A172 (cell line): ENCODE measurements at places on chromosomes 11 and 22. TPM values are rescaled to one million over a fixed set of nuclear protein-coding genes. Genes with fewer than 3 reads are reported as not detected.

GRCh38 chr11:112382561-112382960 lies 121.9 kb upstream of the PLET1 start:
- no peak for DNase-seq

GRCh38 chr11:125939081-125939521 lies 6.7 kb upstream of the VSIG10L2 start:
- DNase-seq: no peak

GRCh38 chr11:132312701-132313111 lies 942.3 kb downstream of the NTM start:
- no peak for DNase-seq

DNA sequence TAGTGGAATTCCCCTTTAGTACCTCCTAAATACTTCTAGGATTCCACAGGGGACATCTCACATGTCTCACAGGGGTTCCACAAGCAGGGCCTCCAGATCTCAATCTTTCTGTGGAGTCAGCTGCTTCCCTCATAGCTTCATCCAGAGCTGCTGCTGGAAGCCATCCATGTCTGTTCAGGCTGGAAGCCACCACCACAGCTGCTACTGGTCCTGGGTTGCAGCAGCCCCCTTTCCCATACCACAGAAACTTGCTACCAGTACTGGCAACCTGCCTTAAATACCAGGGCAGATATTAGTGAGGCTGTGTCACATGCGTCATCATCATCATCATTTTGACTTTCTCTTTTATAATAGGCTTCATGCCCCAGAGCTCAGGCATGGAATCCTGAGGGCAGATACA lies 242.7 kb upstream of the NCAM1 start:
- DNase-seq: no peak

- DNase-seq: no peak
These were observed 1.3 kb downstream of the ACR start for GRCh38 chr22:50739279-50739691.

- no peak for DNase-seq
These were observed 7.1 kb downstream of the RBX1 start for GRCh38 chr22:40958299-40958698.

DNA sequence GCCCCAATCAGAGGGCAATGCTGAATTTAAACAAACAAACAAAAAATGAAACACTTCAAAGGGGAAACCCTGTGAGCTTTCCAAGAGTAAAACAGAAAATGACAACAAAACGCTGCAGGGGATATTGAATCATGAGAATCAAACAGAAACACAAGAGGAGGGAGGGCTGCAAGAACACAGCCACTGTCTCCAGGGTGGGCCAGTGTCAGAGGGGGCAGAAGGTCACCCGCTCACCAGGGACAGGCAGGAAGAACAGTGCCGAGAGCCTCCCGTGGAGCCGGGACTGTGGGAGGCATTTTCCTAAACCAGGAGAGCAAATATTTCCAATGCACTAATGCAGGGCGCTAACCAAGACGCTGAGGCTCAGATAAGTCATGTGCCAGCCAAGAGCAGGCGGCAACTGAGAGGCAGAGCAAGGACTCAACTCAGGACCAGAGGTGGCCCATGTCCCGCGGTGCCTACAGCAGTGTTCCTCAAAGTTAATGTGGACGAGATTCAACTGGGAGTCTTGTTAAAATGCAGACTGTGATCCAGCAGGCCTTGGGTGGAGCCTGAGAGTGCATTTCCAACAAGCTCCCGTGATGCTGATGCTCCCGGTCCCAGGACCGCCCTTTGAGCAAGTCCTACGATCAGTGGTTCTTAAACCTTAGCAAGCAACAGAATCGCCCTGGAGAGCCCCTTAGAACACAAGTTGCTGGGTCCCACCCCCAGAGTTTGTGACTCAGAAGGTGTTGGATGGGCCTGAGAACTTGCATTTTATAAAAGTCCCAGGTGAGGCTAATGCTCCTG lies 197.2 kb downstream of the TENM4 start:
- no peak for DNase-seq

DNA sequence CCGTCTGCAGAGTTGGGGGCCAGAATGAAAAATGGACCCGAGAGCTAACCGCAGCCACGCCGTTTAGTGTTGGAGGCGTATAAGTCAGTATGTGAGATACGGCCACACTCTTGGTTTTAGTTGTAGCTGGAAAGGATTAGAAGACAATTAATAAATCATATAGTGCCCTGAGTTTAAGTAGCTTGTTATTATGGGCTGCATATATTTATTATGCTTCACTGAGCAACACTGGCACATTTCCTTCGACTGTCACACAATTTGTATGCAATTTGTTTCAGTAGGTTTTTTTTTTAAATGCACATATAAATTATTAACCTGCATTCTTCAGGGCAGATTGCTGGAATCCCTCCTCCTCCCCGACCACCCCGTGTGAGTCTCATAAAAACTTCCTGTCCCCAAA lies 56.9 kb downstream of the PKNOX2 start:
- DNase-seq: no peak

GRCh38 chr11:87374038-87374807 lies 336.5 kb downstream of the TMEM135 start:
- no peak for DNase-seq

- peak; percentile 6 for DNase-seq
These were observed 60.4 kb downstream of the SFI1 start for GRCh38 chr22:31556627-31557203.

- DNase-seq: no peak
These were observed at the start of gene CD248 for GRCh38 chr11:66316849-66317251. TSS of gene CD248 (minus strand) at chr11:66317044. CDS start at chr11:66317027, 17 bp downstream.

DNA sequence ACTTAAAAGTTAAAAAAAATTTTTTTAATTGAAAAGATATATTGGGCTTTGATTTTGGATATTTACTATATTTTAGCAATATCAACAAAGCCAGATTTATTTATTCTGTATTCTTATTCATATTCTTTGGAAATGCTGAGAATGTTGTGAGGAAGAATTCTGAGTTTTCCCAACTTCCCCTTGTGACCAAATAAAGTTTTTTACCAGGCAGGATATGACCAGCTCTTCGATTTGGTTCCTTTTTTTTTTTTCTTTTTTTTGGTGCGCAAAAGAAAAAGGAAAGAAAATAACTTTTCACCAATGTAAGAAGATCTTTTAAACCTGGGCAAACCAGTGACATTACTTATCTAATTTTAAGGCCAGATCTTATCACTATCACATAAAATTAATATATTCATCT lies 12.9 kb downstream of the TCP11L1 start:
- DNase-seq: no peak

The OR51F1 gene
- not detected in 2 replicates for total RNA-seq

The SYT13 gene
- total RNA-seq: 0.19 TPM in 1 of 2 replicates, not detected in the other

The PRODH gene
- total RNA-seq: 0.72 and 6.6 TPM in 2 replicates

The VPREB1 gene
- total RNA-seq: not detected in 2 replicates

The OVOL1 gene
- total RNA-seq: not detected in 2 replicates

The LDHAL6A gene
- not detected in 2 replicates for total RNA-seq

The SUSD2 gene
- total RNA-seq: 1.1 and 2.6 TPM in 2 replicates

The KIRREL3 gene
- total RNA-seq: 0.46 and 1.4 TPM in 2 replicates

The NECTIN1 gene
- 2.9 and 3.0 TPM in 2 replicates for total RNA-seq

The MRGPRE gene
- not detected in 2 replicates for total RNA-seq
